ENCODE measurements at places on chromosomes 12 and 14. TPM values are rescaled to one million over a fixed set of nuclear protein-coding genes. Genes with fewer than 3 reads are reported as not detected.

The CLEC4D gene
- 1.2 TPM for total RNA-seq

The CDC42BPB gene
- total RNA-seq: 99.7 TPM

The VPS29 gene
- total RNA-seq: 64.3 TPM

The SELPLG gene
- 7.7 TPM for total RNA-seq

The RSRC2 gene
- 95.3 TPM for total RNA-seq

The FIGNL2 gene
- 0.48 TPM for total RNA-seq

The AMIGO2 gene
- total RNA-seq: 56.6 TPM

The TRAFD1 gene
- 22.4 TPM for total RNA-seq

The SLC39A5 gene
- not detected for total RNA-seq

The FAM181A gene
- total RNA-seq: not detected

Data from umbilical cord (tissue), 2 donors.